SW480 (cell line): ENCODE measurements at places on chromosomes 4 and X.

GRCh38 chr4:125642645-125643044 is 327.9 kb downstream of the FAT4 start:
- no peak for DNase-seq

DNA sequence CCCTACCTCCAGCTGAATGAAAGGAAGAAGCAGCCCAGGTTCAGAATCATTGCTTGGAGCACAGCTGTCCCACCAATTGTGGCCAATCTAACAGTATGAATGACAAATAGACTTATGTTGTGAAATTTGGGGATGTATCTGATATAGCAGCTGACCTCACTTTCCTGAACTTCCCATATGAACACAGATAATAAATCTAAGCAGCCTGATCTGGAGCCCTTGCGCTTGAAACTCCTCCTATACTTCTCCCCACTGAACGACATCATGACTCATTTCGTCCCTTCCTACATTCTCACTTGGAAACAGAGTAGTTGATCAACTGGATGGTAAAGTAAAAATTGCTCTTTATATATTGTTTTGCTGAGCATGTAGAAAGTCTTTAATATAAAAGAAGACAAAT is 24.2 kb upstream of the AMELX start:
- DNase-seq = peak; percentile 3

DNA sequence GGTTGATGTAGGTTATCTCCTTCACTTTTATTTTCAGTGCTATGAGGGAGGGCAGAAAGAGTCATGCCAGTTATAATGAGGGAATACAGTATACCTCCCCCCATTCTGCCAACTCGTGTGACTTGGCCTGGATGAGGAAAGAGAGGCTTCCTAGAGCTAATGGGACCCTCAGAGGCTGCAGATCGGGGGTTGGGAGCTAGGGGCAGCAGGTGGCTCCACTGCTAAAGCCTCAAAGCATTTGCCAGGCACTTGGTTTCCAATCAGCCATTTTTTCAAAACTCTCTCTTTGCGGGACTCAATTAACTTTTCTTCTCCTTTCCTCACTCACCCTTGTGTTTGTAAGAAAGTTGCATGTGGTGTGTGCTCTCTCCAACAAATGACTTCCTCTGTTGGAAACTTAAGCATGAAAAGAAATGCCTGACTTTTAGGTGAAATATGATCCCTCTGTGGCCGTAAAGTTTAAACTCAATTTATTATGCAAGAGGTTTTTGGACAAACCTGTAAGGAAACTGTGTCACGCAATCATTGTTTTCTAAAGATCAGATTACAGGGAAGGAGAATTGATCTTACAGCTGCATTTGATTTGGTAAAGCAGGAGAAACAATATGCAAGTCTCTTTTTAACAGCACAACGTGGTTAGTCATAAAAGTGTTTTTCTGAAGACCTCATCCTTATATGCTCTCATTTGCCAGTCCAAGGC is 7.0 kb downstream of the SFRP2 start:
- DNase-seq = no peak

GRCh38 chr4:104848597-104849225 is 298.0 kb upstream of the TET2 start:
- DNase-seq = no peak

DNA sequence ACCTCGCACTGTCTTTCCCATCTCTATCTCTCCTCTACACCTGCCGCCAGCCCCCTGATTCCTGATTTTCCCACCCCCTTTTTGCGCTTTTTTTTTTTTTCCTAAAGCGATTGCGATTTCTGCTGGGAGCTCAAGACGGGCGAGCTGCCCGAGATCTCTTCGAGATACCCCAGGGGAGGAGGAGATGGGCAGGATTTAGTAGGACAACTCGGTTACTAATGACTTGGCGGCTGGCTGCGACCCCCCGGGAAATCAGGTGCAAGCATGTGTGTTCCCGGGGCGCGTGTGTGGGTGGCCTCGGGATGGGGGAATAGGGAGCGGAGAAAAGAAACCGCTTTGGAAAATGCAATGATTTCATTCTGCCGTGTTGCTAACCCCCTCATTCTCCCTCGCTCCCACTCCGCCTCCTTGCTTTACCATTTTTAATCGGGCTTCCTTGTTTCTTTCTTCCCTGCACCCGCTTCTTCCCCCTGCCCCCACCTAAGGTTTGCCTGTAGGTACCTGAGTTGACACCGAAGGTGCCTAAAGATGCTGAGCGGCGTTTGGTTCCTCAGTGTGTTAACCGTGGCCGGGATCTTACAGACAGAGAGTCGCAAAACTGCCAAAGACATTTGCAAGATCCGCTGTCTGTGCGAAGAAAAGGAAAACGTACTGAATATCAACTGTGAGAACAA is 4.4 kb downstream of the SLITRK2 start:
- DNase-seq = no peak

GRCh38 chr4:85474818-85475630 is at the start of gene ARHGAP24:
Gene ARHGAP24, plus strand, starts transcription at chr4:85475150.
- DNase-seq = peak; percentile 75

DNA sequence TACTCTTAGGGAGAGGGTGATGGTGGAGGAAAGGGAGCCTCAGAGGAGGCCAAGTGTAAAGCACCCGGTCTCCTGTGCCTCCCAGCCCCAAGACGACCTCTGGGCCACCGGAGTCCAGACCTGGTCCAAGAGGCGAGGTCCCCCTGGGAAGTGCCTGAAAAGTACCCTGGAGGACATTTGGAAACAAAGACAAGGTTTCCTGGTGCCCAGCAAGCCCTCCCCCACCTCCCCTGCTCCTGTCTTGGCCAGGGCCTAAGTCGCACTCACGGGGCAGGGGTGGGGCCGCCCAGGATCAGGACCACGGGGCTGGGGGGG is 532 bp upstream of the SH3BP2 start:
- DNase-seq = no peak

DNA sequence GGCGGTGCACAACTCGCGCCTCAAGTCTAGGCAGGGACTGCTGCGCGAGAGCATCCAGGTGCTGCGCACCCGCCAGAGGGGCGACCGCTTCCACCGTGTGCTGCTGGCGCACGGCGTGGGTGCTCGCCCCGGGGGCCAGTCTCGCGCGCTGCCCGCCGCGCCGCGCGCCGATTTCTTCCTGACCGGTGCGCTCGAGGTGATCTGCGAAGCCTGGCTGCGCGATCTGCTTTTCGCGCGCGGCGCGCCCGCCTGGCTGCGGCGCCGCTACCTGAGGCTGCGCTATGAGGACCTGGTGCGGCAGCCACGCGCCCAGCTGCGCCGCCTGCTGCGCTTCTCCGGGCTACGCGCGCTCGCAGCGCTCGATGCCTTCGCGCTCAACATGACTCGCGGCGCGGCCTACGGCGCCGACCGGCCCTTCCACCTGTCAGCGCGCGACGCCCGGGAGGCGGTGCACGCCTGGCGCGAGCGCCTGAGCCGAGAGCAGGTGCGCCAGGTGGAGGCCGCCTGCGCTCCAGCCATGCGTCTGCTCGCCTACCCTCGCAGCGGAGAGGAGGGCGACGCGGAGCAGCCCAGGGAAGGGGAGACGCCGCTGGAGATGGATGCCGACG is 1.3 kb downstream of the CHST7 start:
- no peak for DNase-seq

GRCh38 chr4:47493238-47494123 is 8.4 kb downstream of the ATP10D start:
- no peak for DNase-seq

DNA sequence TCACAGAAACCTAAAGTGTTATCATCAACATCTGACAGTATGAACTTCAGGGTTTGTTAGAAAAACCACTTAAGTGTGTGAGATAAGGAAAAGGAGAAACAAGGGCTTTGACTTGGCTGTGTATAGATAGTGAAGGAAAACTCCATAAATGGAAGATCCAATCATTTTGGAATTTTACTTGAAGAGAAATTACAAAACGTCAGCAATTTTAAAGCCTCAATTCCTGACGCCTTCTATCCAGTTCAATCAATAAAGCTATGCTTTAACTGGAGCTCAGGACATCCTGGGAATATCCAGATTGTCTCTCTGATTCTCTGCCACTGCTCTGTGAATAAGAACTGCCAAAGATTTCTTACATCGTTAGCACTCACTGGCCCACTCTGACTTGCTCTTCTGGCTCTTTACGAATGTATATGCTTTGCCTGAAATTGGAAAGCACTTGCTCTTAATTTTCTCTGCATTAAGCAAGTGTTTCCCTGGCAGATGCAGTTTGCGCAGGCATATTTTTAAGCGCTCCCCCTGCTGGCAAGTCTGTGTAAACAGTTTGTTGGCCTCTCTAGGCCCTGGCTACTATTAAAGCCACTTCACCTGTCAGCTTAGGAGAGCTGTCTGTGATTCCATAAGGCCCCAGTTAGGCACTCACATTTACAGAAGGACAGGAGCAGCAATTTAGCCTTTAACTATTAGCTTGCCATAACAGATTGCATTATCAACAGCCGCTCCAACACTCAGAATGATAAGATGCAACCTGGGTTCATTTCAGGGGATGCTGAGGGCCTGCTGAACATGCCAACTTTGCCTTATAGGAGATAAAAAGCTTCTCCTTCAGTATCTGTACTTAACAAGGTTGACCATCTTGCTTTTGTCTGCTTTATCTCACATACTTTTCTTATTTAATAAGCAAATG is 251.4 kb upstream of the DDX53 start:
- DNase-seq = peak; percentile 32

- no peak for DNase-seq
Measured at GRCh38 chrX:41559235-41560052, 112.3 kb downstream of the NYX start.

DNA sequence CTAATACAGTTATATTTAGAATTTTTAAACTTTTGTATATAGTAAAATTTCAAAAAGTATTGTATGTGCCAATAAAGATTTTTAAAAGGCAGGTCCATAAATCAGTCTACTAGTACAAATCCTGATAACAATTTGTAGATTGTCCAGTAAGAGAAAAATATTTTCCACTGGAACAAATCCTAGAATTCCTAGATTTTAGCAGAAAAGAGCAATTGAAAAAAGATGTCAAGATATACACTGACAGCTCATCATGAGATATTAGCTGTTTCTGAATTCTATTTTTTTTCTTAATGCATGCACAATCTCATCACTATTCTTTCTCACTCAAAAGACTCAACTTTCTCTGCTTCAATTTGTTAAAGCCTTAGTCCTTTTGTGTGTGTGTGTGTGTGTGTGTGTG is 289.2 kb upstream of the MAD2L1 start:
- DNase-seq = no peak

- DNase-seq = no peak
Measured at GRCh38 chr4:149965206-149965605, 113.0 kb upstream of the DCLK2 start.

DNA sequence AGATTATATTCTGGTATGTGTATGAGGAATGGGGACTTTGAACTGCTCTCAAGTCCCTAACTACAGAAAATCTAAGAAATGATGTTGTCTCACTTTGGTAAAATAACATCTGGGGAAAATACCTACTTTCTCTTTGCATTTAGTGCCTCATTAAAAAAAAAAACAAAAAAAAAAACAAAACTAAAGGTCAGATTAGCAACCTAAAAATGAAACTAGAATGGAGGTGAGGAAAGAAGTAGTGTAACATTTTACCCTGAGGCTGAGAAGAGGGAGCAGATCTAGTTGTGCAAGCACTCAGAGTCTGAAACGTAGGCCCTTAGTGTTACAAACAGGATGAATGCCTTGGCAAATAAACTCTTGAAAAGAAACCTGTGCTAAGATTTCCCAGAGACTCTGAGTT is 56.0 kb downstream of the VGLL1 start:
- DNase-seq = no peak

DNA sequence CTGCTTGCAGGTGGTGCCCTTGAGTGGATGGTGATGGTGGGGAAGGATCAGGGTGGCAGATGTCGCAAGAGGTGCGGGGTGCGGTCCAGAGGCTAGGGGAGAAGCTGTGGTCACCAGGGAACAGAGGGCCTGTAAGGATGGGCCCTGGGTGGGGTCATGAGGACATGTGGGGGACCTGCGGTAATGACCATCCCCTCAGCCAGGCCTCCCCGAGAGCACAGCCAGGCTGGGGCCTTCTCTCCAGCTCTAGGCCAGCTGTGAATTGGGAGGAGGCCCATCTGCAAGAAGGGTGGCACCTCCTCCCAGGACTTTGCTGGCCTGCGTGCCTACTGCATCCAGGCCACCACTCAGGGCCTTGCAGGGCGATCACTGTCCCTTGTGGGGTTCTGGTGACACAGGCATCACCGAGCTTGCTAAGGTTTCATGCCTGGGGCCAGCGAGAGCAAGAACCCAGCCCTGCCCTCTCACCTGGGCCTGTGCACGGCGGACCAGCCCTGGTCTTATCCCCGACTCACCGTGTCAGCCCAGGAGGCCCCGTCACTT is 34.1 kb upstream of the MXD4 start:
- DNase-seq = no peak

DNA sequence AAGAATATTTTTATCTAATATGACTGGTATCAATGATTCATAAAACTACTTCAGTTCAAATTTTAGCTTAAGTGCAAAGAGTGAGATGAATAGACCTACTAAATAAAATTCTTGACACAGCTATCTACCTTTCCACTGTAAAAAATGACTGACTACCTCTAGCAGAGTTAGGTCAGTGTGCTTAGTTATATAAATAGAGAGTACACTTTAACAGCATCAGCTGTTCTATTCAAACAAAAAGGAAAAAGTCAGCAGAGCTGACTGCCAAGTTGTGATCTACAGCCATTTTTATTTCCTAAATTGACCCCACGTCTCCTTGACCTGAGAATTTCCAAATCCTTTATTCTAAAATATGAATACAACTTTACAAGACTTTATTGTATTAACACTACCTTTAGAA is 262.4 kb downstream of the CAMK2D start:
- no peak for DNase-seq

DNA sequence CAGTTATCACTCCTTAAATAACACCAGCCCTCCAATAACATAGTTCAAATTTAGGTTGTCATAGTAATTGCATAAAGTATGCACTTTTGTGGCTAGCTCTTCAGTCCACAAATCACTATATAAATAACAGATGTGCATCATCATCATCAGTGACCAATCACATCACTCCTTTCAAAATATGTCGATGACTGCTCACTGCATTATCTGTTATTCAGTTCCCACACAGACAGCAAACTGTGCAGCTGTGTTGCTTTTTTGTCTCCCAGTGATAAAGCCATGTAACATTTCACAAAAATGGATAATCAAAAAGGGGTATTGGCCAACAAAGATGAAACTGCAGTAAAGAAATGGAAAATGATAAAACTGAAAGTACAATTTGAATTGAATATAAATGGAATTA is 205.4 kb downstream of the DCLK2 start:
- no peak for DNase-seq

DNA sequence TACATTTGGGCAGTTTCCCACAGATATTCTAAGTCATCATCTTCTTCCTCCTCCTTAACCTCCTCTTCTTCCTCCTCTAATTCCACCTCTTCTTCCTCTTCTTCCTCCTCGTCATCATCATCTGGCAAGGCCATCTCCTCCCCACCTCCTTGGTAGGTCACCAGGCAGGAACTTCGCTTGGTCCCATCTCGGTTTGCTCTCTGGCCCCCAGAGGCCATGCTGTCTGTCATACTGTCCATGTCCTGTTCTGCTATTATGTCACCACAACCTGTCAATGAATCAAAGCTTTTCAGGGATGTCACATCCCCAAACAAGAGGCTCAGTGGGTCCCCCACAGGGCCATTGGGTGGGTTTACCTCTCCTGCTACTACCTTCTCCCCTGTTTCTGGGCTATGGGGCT is 13.5 kb downstream of the AMER1 start:
- DNase-seq = no peak

GRCh38 chrX:133335027-133335426 is 80.3 kb downstream of the GPC4 start:
- peak; percentile 31 for DNase-seq

GRCh38 chr4:14850455-14851097 is 151.7 kb upstream of the CPEB2 start:
- no peak for DNase-seq

GRCh38 chr4:119932277-119932676 is 134.4 kb downstream of the MAD2L1 start:
- no peak for DNase-seq
